ENCODE measurements at places on chromosomes 13 and 19. TPM values are rescaled to one million over a fixed set of nuclear protein-coding genes. Genes with fewer than 3 reads are reported as not detected.

KCNN4 gene
- total RNA-seq = 63.1 TPM

CPB2 gene
- total RNA-seq = not detected

SELENOV gene
- total RNA-seq = not detected

CBLC gene
- total RNA-seq = not detected

DPF1 gene
- total RNA-seq = not detected

OR7D2 gene
- total RNA-seq = not detected

CERS4 gene
- total RNA-seq = 22.1 TPM

NAPSA gene
- total RNA-seq = 0.73 TPM

ZNF808 gene
- total RNA-seq = 20.1 TPM

CEACAM8 gene
- total RNA-seq = not detected

KL gene
- total RNA-seq = not detected

GDF15 gene
- total RNA-seq = 0.29 TPM

ZNF256 gene
- 12.6 TPM for total RNA-seq
